Adipose tissue (tissue), 3 donors: ENCODE measurements at places on chromosomes 11 and 22. TPM values are rescaled to one million over a fixed set of nuclear protein-coding genes. Genes with fewer than 3 reads are reported as not detected.

The DERL3 gene
- 1.9 TPM for polyA plus RNA-seq

The APOL1 gene
- polyA plus RNA-seq = 37.2 TPM

The NXPE1 gene
- polyA plus RNA-seq = not detected

The ADM gene
- polyA plus RNA-seq = 29.2 TPM

The KRTAP5-8 gene
- polyA plus RNA-seq = not detected

The DYNC2H1 gene
- 8.1 TPM for polyA plus RNA-seq
